ENCODE measurements at places on chromosomes 7 and 10.

GRCh38 chr10:74825371-74826141, 844 bp upstream of the KAT6B start:
- no peak for DNase-seq

- no peak for DNase-seq
Observed at GRCh38 chr10:45419676-45420025, 45.6 kb downstream of the ALOX5 start.

DNA sequence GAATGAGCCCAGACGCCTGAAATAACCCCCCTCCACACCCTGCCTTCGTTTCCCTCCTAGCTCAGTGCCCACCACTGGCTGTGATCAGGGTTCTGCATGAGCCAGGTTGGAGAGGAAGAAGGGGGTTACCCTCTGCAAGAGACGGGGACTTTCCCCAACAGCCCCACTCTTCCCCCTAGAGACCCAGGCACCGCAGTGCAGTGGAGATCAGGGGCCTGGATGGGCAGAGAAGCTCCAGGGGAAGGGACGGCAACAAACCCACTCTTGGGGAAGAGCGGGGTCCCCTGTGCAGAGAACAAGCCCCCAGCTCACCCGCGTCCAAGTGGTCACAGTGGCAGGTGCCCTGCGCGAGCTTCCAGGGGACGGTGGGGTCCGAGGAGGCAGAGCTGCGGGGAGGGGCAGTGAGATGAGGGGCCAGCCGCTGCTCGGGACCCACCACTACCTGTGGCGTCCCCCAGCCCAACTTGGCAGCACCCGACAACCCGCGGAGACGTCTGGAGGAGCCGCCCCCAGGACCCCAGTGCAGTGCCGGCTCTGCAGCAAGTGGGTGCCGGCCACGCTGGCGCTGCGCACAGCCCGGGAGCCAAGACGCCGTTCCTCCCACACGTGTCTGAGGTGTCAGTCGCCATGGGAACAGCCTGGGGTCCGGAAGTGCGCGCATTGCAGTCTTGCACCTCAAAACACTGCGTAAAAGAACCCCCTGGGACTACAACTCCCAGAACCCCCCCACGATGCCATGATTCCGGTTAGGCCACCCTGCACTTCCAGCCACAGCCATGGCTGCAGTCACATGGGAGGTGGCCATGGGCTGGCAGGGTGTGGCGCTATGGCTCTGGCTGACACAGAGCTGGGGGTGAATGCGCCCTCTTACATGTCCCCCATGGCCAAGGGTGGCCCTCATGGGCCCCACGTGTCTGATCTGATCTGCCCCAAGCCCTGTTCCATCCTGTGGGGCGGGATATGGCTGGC, 45.8 kb upstream of the WIPI2 start:
- DNase-seq = peak; percentile 28

DNA sequence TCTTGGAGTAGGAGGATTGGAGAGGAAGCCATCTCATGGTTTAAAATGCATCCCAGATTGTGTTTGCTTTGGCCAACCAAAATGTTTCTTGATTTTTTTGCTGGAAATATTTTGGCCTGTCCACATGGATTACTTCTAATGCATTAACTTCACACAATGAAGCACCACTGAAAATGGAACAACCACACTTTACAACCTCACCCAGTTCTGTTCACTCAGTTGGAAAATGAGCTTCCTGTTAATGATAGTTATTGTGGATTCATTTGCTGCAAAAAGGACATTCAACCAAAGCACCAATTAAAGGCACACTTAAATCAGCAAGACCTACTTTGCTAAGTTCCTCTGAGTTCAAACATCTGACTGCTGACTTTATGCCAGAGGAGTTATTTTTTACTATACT, 11.3 kb upstream of the A1CF start:
- DNase-seq = no peak

DNA sequence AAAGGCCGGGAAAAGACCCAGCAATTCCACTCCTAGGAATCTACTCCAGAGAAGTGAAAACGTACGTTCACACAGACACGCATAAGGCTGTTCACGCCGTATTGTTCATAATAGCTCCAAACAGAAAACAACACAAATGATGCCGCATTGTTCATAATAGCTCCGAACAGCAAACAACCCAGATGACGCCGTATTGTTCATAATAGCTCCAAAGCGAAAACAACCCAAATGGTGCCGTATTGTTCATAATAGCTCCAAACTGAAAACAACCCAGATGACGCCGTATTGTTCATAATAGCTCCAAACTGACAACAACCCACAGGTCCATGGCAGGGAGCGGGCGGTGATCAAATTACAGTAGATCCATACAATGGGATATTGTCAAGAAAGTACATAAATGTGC, 85.2 kb upstream of the DNAAF5 start:
- no peak for DNase-seq

GRCh38 chr10:97759158-97759887, 12.5 kb downstream of the SFRP5 start:
- no peak for DNase-seq

- no peak for DNase-seq
Observed at GRCh38 chr7:48424731-48425130, 253.5 kb downstream of the ABCA13 start.

- DNase-seq = no peak
Observed at GRCh38 chr10:124067825-124068400, 25.5 kb downstream of the CHST15 start.

DNA sequence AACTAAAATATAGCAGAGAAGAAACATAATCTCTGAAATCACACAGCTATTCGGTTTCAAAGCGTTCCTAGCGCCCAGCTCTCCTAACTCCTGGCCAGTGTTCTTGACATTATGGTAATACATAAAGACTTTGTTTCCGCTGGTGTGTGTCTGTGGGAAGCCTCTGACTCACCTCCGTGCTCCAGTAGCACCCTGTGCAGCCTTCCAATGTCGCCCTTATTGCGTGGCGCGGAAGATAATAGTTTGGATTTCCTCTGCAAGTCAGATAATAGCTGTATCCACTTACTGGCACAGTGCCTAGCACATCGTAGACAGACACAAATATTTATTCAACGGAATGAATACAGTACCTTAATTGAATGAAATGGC, 570 bp downstream of the BMS1 start:
- DNase-seq = no peak

- no peak for DNase-seq
Observed at GRCh38 chr10:55233505-55233904, 432.5 kb upstream of the PCDH15 start.

DNA sequence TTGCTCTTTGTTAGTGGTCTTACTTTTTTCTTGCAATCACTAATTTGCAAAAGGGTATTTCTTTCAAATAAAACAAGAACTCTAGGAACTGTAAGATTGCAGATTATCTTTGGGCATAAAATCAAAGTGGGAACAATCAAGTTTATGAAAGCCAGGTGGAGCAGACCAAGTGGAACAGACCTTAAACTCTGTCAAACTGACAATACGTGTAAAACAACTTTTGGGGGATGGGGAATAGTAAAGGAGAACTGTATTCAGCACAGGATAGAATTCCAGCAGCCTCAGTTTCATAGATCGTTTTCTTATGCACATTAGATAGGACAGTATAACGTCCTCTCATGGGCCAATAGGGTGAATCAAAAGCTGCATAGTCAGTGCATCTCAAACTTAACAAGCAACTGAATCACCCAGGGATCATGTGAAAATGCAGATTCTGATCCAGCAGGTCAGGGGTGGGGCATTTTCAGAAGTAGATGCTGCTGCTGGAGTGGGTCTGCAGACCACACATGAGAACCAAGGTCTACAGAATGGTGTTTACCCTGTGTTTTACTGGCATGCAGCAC, 120.7 kb downstream of the PIP4K2A start:
- no peak for DNase-seq

- DNase-seq = no peak
Observed at GRCh38 chr7:103094102-103094501, 19.2 kb downstream of the ARMC10 start.

- DNase-seq = no peak
Observed at GRCh38 chr7:1674161-1675035, 4.3 kb downstream of the ELFN1 start.

- no peak for DNase-seq
Observed at GRCh38 chr10:28963539-28964221, 286.4 kb downstream of the BAMBI start.

DNA sequence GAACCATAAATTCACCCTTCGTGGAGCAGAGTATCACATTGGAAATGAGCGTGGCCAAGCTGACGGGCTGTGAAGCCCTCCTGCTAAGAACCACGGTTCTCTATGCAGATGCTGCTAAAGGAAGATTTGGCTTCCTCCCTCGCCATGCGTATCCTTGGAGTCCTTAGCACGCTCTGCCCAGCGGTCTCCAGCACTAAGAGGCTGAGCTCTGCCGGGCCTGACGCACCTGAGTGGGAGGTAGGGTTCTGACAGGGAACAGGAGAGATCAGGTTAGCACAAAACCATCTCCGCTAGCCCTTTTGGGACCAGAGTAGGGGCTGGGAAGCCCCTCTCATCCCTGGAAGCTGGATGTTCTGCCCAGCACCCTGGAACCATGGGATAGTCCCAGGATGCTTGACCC, 225.8 kb downstream of the KCNMA1 start:
- no peak for DNase-seq

Data from memory B cell (primary cell).